D341Med (cell line): ENCODE measurements at places on chromosomes 16 and 17.
A peak's percentile ranks its signal among the peaks of the same experiment; 100 is the strongest.

DNA sequence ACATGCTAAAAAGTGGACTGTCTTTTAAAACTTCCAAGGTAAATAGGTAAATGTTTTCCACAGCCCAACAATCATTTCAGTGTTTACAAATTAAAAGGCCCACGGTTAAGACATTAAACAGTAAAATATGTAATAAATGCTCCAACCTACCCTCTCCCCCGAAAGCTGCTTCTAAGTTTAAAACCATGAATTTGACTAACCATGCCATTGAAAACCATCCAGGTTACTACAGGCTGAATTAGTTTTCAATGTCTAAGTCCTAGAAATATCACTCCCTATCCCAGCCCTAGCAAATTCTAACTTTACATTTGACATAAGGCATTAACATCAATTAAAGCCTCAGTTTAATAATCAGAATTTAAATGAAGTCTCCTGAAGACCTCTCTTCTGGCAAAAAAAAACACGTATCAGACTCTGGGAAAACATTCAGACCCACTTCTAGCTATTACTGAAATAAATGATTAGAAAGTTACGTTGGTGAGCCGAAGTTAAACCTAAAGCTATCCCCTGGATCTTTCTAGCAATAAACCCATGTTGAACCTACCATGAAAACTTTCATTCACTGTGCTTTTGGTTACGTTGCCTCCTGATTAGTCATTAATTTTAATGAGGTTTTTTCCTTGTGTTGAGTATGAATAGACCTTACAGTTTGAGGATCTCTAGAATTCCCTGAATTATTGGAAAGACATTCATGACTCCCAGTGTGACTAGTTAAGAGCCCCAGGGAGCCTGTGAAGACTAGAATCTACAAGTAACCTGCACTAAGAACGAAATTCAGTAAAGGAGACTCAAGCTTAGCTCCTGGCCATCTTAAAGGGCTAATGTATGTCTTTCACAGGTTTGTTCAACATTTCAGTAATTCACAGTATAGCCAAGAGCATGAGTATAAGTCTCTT is 1.7 kb upstream of the POLG2 start:
- no peak for DNase-seq

GRCh38 chr16:57758331-57759117 is 23.0 kb downstream of the KATNB1 start:
- no peak for DNase-seq

GRCh38 chr17:19398301-19399181 is 11.6 kb upstream of the MFAP4 start:
- no peak for DNase-seq

DNA sequence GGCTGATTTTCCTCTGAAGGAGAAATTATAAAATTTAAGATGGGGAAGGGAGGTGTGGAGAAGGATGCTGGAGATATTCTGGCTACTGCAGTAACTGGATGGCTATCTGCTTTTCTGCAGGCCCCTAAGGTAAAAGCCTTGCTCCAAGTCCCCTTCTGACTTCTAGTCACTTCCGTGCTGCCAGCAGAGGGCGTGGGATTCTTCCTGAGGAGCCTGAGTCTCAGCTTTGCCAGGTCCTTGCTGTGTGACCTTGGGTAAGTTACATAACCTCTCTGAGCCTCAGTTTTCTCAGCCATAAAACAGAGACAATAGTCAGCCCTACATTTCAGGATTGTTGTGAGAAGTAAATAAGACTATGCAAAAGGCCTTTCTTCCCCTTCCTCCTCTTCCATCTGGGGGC is 24.3 kb upstream of the TMEM220 start:
- DNase-seq: peak; percentile 36

DNA sequence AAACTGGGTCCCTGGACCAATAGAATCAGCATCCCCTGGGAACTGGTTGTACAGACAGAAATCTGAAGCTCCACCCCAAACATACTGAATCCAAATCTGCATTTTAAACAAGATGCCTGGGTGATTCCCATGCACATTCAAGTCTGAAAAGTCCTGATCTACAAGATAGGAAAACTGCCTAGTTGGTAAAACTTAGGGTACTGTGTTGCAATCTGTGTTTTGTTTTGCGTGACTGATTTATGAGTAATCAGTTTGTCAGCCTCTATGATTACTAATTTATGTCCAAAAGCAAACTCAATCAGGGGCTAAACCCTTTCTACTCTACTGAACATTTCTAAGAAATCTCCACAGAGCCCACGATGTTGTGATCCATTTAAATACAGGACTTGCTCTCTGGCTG is 103.8 kb downstream of the YPEL2 start:
- DNase-seq: no peak

DNA sequence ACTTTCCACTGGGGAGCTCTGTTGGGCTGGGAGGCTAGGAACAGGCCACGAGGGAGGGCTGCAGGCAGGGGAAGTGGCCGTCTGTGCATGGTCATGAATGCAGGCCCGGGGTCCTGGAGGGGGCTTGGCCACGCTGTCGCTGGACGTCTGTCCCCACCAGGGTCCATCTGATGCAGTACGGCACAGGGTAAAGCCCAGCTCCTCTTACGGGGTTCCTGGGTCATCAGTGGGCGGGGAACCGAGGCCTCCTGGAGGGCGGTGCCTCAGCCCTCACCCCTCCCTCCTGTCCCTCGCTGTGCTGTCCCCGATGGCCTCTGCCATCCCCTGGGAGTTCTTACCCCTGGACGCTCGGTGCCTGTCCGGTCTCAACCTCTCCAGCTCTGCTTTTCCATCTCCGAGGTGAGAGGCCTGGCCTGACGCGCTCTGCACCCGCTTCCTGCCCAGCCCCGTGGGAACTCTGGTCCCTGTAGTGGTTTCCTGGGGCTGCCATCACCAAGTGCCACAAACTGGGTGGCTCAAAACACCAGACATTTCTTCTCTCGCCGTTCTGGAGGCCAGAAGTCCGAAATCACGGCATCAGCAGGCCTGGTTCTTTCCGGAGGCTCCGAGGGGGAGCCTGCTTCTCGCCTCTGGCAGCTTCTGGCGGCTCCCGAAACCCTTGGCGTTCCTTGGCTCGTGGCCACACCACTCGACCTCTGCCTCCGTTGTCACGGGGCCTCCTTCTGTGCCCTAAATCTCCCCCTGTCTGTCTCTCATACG is 182.8 kb downstream of the SEC14L1 start:
- peak; percentile 38 for DNase-seq

GRCh38 chr16:16178455-16179162 is 44.7 kb downstream of the ABCC6 start:
- DNase-seq: no peak

GRCh38 chr16:77807-78443 is at the start of gene MPG:
Gene MPG, plus strand, starts transcription at chr16:78225. Its CDS starts 85 bp downstream, at chr16:78310.
- peak; percentile 96 for DNase-seq

DNA sequence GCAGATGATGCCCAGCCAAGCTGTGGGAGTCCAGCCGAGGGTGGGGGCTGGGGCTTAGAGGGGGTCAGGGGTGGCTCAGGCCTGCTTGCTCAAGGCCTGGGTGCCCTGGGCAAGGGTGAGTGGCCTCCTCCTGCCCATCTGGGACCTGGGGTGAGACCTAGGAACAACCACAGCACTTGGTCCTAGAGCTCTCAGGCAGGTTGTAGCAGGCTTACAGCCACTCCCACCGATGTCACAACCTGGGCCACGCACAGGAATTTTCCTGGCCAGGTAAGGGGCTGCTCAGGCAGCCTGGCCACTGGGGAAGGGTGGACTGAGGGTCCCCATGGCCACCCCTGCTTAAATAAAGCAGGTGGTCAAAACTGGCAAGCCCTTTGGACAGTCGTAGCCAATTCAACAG is 6.3 kb upstream of the SREBF1 start:
- DNase-seq: no peak

GRCh38 chr17:81121841-81122733 is 43.2 kb upstream of the PVALEF start:
- no peak for DNase-seq

- peak; percentile 92 for DNase-seq
These were observed 31.7 kb downstream of the OSBPL7 start for GRCh38 chr17:47789611-47790561.

DNA sequence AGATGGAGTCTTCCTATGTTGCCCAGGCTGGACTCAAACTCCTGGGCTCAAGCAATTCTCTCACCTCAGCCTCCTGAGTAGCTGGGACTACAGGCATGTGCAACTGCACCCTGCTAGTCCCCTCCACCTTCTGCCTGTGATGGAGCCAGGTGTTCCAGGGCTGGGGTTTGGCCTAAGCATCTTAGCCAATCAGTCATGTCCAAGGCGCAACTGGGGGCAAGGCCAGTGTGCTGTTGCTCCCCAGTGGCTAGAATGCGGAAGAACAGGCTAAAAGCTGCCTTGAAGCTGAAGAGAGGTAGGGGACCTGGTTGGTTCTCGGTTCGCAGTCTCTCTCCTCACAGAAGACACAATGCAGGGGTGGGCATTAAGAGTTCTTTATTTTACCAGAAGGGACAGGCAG is 18.6 kb downstream of the FLOT2 start:
- DNase-seq: peak; percentile 86

DNA sequence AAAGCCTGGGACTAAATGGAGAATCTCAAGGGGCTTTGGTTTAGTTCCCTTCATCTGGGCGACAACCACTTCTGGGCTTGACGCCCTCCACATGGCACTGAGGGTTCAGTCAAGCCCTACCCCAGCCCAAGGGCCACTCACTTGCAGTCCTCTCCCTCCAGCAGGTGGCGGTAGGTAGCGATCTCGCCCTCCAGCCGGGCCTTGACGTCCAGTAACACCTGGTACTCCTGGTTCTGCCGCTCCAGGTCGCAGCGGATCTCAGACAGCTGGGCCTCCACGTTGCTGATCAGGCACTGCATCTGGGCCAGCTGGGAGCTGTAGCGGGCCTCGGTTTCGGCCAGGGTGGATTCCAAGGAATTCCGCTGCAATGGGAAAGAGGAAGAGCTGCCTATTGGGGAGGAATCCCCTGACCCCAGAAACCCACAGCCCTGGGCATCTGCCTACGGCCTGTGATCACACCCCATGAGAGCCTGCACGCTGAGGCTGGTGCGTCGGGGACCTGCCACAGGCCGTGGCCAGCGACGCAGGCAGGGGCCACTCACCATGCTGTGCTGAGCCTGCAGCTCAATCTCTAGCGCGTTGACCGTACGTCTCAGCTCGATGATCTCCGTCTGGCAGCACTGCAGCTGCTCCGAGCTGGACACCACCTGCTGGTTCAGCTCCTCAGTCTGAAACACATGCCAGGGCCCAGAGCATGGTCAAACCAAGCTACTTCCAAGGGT is 2.7 kb downstream of the KRT36 start:
- DNase-seq: peak; percentile 72

- DNase-seq: no peak
These were observed 6.4 kb downstream of the ASPSCR1 start for GRCh38 chr17:81983639-81984373.

GRCh38 chr17:68221786-68222185 is 26.1 kb upstream of the AMZ2 start:
- no peak for DNase-seq

GRCh38 chr16:63921737-63922295 is 1200.0 kb downstream of the CDH11 start:
- no peak for DNase-seq

GRCh38 chr17:57746221-57746620 is 1.1 kb upstream of the CCDC182 start:
- DNase-seq: no peak

DNA sequence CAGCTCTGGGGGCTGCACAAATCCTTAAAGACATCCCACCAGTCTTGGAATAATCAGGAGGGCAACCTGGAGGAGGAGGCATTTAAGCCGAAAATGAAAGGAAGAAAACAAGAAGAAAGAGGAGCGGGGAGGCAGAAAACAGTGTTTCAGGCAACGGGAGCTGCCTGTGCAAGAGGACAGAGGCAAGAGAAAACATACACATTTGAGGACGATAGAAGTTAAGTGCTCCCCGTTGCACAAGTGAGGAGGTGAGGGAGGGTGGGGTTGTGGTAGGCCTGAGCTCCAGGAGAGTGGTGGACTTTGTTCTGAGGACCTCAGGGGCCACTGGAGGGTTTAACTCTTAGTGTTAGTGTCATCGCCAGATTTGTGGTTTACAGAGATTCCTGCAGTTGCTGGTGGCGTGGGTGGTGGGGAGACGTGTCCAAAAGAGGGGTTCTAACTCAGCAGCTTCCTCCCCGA is 27.6 kb upstream of the CIBAR2 start:
- no peak for DNase-seq

GRCh38 chr16:12907670-12908233 is 6.4 kb downstream of the SHISA9 start:
- DNase-seq: no peak

GRCh38 chr16:50038286-50038685 is 13.3 kb downstream of the CNEP1R1 start:
- DNase-seq: no peak

DNA sequence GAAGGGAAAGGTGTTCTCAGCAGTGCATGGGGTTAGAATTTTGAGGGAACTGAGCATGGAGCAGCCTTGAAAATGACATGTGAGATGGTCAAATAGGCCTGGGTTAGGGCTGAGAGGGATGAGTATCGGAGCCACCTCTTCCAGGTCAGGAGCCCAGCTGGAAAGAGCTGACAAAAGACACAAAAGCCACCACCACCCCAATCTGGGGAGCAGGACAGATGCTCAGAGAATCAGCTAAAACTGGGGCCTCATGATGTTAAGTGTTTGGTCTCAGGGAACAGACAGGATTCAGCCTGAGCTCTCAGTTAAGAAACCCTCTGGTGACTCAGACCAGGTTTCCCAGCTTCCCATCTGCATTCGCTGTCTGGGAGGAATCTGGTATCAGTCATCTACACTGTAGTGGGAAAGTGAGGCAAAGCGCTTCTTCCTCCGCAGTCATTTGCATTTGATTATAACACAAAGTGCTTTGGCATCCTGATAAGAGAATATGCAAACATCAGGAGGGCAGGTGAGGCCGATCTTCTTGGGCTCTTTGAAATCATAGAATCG is 2.6 kb downstream of the WNT9B start:
- no peak for DNase-seq

DNA sequence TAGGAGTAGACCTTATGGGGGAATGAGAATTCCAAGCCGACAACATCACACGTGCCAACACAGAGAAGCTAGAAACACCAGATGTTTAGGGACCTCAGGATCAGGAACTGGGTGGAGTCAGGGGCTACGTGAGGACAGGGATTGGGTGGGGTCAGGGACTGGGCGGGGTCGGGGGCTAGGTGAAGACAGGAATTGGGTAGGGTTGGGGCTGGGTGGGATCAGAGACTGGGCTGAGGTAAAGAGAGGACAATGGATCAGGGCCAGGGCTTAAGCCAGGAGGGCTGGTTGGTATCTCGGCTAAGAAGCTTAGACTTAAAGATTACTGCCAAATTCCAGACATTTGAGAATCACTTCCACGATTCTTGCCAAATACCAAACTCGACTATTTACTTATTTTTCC is 11.6 kb downstream of the TEKT5 start:
- DNase-seq: peak; percentile 92

DNA sequence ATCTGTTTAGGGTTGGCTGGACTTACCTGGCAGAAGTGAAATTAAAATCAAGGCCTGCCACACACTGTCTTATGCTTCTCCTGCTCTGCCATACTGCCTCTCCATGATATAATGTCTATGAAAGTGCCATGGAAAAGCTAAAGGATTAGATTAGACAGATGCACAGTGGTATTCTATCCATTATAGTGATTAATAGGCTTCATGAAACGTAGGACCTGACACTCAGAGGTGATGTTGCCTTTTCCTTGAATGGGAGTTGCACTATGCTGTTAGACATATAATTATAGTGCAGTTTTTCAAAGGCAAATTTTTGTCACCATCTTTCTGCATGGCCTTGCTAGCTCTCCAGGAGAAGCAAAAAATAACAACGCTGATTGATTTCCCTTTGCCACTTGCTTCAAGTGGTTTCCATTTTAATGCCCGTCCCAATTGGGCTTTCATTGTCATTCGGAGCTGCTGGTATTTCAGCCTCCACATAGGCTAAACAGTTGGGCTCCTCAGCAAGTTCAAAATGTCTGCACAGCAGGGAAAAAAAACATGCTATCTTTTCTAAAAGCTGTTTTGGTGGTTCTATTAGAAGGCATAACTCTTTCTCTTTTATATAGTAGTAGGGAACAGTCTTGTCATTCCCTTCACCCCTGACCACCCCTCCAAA is 502.8 kb upstream of the GOT2 start:
- DNase-seq: no peak
